ENCODE measurements at places on chromosomes 2 and 18.

- DNase-seq: no peak
Measured at GRCh38 chr18:44341759-44342158, 338.9 kb upstream of the SETBP1 start.

GRCh38 chr2:152472481-152472887 is 137.5 kb downstream of the FMNL2 start:
- no peak for DNase-seq

DNA sequence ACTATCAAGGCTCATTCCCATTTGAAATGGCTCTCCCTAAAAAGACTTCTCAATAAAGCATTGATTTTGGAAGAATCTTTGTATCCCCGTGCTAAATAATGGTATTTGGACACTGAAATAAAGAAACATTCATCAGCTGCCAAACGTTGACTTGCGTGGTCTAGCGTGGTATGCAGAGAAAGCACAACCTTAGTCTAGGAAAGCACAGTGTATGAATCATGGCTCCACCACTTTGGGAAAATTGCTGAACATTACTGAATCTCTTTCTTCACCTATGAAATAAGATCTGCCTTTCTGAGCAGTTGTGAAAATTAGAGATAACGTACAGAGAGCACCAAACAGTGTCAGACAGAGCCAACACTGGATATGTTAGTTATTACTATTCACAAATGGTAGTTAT is 353.9 kb downstream of the SS18 start:
- no peak for DNase-seq

GRCh38 chr2:27211943-27212625 is at the start of the genes ATRAID and SLC5A6:
TSS of gene ATRAID (plus strand) at chr2:27212041. CDS start at chr2:27212369, 328 bp downstream.
TSS of gene SLC5A6 (minus strand) at chr2:27212268. CDS start at chr2:27207650, 4,618 bp downstream.
- DNase-seq: peak; percentile 94

- no peak for DNase-seq
Measured at GRCh38 chr2:19176172-19176852, 182.1 kb downstream of the OSR1 start.

GRCh38 chr2:179495315-179495714 is 230.7 kb upstream of the SESTD1 start:
- DNase-seq: no peak

DNA sequence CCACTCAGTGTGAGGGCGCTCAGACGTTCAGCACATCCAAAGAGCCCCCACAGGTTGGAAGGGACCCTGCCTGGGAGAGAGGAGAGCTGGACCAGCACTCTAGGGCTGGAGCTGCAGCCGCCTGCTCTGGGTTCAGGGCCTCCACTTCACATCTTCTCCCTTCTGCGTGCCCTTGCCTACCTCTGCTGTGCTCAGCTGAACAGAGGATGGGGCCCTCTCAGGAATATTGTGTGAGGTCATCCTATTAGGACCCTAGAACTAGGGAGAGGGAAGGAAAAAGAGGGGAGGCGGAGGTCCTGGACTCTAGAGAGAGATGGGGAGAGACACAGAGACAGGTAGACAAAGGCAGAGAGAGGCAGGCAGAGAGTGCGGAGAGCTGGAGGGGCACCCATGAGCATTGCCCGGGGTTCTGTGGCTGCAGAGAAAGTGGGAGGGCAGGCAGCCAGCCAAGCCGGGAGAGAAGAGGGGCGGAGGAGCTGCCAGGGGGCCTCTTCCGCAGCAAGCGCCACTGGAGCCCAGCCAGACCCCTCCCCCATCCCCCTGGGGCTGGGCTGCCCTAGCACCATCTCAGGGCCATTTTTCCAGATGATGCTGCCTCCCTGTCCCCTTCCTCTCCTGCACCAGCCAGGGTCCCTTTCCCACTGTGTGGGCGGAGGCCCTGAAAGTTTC is 8.3 kb upstream of the TNS1 start:
- DNase-seq: no peak

DNA sequence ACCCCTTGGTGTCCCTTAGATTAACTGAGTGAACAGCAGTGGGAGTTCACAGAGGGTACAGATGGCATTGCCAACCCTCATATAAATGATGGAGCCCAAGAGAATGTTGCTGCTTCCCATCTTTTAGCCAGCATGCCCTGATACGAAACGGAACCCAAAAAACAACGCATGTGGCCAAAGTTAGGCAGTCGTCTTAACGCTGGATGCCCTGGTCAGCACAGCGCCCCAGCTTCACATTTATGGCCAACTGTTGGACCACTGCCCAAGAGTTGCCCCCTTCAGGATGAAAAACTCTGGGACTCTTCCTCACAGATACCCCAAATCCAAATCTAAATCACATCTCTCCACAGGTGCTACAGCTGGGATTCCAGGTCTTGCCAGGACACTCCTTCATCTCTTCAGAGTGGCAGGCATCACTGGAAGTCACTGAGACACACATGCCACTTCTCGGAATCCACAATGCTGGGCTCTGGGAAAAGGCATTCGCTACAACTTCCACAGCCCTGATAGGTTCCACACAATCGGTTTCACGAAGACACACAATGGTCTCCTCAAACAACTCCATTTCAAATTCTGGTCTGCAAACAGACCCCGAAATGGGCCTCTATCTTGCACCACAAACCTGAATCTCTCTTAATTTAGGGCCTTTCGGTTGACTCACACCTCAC is 44.6 kb downstream of the LONRF2 start:
- no peak for DNase-seq

GRCh38 chr2:129458006-129458405 is 521.5 kb upstream of the RAB6C start:
- no peak for DNase-seq

DNA sequence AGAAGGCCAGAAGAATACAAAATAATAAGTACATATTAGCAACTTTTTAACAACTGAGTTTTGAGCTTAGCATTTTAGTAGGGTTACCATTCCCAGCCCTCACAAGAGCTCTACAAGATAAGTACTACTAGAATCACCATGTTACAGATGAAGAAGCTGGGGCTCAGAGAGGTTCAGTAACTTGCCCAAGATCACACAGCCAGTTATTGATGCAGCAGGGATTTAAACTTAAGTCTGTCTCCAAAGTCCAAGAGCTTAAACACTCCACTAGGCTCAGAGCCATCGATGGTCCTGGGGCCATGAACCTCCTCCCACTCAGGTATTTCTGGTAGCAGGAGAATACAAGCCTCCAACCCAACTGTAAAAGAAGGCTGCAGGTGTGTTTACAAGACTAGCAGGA is 30.8 kb downstream of the TNS1 start:
- DNase-seq: no peak

- no peak for DNase-seq
Measured at GRCh38 chr2:69547984-69548715, 95.4 kb downstream of the AAK1 start.

DNA sequence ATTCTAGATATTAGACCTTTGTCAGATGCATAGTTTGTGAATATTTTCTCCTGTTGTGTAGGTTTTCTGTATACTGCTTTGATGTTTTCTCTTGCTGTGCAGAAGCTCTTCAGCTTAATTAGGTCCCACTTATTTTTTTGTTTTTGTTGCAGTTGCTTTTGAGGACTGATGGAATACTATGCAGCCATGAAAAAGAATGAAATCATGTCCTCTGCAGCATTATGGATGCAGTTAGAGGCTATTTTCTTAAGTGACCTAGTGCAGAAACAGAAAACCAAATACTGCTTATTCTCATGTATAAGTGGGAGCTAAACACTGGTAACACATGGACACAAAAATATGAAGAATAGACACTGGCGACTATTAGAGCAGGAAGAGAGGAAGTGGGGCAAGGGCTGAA is 155.0 kb upstream of the HNMT start:
- DNase-seq: no peak

DNA sequence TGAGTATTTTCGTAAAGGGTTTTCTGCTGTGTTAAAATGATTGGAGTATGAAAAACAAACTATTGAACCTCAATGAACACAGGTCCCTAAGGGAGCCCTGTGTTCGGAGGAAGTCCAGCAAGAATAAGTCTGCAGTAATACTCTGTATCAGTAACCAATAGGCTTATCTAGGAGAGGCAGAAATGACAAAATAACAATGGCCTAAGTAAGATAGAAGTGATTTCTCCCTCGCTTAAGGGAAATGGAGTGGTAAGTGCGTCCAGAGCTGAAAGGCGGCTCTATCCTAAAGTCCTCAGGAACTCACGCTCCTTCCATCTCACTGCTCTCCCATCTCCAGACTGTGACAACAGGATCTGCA is 29.3 kb upstream of the MFSD6 start:
- no peak for DNase-seq

GRCh38 chr2:142088058-142088568 is 42.7 kb downstream of the LRP1B start:
- no peak for DNase-seq

DNA sequence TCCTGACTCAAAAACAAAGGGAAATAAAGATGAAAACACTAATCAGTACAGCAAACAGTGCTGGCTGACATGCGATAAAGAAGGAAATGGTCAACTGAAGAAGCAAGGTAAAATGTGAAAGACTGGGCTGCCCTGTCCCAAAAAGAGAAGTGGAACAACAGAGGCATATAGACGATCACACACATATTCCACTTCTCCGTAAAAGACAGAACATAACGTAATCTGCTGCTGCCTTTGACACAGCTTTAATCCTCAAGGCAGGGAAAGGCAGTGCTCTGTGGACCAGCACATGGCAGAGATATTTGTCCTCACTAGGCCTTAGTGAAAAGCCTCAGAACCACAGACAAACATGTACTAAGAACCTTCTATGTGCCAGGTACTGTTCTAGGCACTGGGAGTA is 24.3 kb upstream of the REL start:
- no peak for DNase-seq

- no peak for DNase-seq
Measured at GRCh38 chr2:210190345-210190744, 19.1 kb upstream of the KANSL1L start.

- no peak for DNase-seq
Measured at GRCh38 chr2:184890311-184890710, 292.0 kb downstream of the ZNF804A start.

Measured in stimulated activated naive CD4-positive, alpha-beta T cell (primary cell).